ENCODE measurements at places on chromosomes 13 and 19. TPM values are rescaled to one million over a fixed set of nuclear protein-coding genes. Genes with fewer than 3 reads are reported as not detected.

The ZNF610 gene
- 2.9 TPM for total RNA-seq

- DNase-seq: no peak
Observed at GRCh38 chr13:70844391-70845108, 736.3 kb upstream of the KLHL1 start.

GRCh38 chr13:110590577-110590976 is 24.8 kb upstream of the NAXD start:
- DNase-seq: no peak

DNA sequence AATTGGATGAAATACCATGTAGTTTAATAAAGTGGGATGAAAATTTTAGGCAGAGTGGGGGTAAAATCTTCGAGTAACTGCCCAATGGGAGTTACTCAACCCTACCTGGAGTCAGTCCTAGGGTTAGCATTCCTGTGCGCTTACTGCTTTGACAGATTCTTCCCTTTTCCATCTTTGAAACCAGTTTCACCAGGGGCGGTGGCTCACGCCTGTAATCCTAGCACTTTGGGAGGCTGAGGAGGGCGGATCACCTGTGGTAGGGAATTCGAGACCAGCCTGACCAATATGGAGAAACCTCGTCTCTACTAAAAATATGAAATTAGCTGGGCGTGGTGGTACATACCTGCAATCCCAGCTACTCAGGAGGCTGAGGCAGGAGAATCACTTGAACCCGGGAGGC is 37.0 kb upstream of the CXCL17 start:
- no peak for DNase-seq

- peak; percentile 39 for DNase-seq
Observed at GRCh38 chr19:46772170-46773017, 16.0 kb downstream of the SLC1A5 start.

DNA sequence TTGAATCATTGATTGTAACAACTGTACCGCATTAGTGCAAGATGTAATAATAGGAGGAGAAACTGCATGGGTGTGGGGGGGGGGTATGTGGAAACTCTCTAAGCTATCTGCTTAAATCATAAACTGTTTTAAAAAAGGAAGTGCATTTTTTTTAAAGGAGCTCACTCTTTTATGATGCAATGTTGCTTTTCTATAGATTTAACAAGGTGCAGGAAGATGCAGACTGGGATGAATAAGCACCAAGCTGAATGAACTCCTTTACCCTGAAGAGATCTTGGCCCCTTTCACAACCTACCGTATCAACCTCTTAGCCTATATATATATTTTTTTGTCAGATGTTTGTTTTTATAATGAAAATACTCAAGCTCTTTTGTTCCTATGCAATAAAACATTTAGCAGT is 95.9 kb downstream of the AKAP11 start:
- DNase-seq: no peak

- peak; percentile 58 for DNase-seq
Observed at GRCh38 chr13:30697996-30698401, 37.3 kb upstream of the ALOX5AP start.

Measured in osteoblast (primary cell).